ENCODE measurements at places on chromosomes 11 and 22. TPM values are rescaled to one million over a fixed set of nuclear protein-coding genes. Genes with fewer than 3 reads are reported as not detected.

Gene ANO5
- total RNA-seq = 58.4 TPM

DNA sequence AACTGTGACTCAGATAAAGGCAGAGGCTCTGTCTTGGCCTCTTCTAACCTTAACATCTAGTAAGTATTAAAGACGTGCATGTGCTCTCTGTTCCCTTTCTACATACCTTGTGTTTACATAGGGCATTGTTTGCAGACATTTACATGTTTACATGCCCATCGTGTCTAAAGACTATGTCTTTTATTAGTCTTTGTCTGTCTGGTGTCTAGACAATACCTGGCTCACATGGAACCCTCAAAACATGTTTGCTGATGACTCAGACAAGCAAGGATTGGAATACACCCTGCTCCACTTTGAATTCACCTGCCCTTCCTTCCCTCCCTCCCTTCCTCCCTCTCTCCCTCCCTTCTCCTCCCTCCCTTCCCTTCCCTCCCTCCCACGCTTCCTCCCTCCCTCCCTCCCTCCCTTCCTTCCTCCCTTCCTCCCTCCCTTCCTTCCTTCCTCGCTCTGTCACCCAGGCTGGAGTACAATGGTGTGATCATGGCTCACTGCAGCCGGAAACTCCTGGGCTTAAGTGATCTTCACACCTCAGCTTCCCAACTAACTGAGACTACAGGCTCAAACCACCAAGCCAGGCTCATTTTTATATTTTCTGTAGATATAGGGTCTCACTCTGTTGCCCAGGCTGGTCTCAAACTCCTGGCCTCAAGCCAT lies 23.7 kb upstream of the SORL1-AS1 start:
- no peak for DNase-seq

- no peak for DNase-seq
Measured at GRCh38 chr11:94799726-94800125, 31.6 kb downstream of the AMOTL1 start.

Gene IL18
- 0.70 TPM for total RNA-seq

- no peak for DNase-seq
Measured at GRCh38 chr11:111923351-111923788, 4.7 kb downstream of the C11orf52 start.

DNA sequence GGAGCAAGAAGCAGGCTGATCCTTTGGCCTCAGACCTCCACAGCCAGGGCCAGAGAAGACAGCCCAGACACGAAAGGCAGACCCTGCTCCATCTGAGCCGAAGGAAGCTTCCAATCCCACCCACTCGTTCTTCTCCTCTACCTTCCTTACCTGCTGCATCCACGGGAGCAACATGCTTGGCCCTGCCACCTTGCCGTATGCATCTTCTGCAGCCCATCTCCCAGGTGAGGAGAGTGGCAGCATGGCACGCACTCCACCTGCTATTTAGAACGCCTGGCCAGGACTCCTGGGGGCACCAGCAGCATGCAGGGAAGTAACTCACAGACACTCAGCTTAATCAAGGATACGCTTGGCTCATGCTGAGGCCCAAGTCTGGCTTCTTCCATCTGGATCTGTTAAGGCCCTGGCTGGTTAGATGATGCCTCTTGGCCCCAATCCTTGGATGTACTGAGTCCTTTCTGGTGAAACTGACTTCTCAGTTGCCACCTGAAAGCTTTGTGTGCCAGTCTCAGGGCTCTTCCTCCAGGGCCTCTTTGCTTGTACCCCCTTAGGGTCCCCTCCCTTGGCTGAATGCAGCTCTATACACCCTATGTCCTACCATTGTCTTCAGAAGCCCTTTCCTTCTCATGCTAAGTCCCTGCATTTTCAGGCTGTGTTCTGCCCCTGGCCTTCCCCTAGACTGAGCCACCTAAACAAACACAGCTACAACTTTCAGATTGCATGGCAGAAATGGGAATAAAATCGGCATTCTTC lies 604.9 kb downstream of the BUD13 start:
- DNase-seq = no peak

DNA sequence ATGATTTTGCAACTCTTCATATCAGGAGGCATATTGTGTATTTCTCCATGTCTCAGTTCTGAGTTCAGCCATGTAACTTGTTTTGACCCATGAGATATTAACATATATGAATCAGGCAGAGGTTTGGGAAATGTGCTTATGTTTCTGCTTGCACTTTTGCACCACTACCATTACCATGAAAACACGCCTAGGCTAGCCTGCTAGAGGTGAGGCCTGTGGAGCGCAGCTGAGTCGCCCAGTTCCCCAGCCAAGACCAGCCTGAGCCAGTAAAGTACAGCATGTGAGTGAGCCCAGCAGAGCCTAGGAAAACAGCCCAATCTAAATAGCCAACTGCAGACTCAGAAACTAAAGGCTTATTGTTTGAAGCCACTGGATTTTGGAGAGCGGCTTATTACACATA lies 18.4 kb upstream of the MYOD1 start:
- no peak for DNase-seq

DNA sequence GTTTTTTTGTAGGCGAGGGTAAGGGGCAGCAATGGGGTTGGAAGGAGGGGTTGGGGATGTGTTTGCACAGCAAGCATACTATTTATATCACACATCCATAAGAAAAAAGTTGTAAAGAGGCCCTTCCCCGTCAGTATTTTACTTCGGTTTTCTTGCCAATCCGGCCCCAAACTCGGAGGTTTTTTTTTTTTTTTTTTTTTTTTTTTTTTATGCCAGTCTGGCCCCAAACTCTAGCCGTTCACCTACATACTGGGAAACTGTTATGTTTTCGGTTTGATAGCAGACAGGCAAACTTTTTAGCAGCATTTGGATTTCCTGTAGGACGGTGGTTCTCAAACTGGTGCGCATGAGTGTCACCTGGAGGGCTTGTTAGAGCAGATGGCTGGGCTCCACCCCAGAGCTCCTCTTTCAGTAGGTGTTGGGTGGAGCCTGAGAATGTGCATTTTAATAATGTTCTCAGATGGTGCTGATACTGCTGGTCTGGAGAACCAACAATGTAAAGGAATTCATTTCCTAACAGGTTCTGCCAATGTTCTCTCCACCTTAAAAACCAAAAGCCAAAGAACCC lies 76.5 kb upstream of the ZBED5 start:
- DNase-seq = no peak

DNA sequence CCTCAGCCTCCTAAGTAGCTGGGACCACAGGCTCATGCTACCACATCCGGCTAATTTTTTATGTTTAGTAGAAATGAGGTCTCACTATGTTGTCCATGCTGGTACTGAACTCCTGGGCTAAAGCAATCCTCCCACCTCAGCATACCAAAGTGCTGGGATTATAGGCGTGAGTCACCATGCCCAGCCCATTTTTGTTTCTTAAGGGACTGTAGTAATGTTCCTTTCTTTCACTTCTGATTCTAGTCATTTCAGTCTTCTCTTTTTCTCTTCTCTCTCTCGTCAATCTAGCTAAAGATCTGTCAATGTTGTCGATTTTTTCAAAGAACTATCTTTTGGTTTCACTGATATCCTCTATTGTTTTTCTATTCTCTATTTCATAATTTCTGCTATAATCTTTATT lies 111.0 kb upstream of the APOA1 start:
- no peak for DNase-seq

Gene SESN3
- total RNA-seq = 10.6 TPM

- peak; percentile 41 for DNase-seq
Measured at GRCh38 chr22:47122441-47123000, 360.1 kb downstream of the TBC1D22A start.

Gene CTSF
- total RNA-seq = 57.6 TPM

- no peak for DNase-seq
Measured at GRCh38 chr11:92920331-92920730, 49.1 kb upstream of the MTNR1B start.

DNA sequence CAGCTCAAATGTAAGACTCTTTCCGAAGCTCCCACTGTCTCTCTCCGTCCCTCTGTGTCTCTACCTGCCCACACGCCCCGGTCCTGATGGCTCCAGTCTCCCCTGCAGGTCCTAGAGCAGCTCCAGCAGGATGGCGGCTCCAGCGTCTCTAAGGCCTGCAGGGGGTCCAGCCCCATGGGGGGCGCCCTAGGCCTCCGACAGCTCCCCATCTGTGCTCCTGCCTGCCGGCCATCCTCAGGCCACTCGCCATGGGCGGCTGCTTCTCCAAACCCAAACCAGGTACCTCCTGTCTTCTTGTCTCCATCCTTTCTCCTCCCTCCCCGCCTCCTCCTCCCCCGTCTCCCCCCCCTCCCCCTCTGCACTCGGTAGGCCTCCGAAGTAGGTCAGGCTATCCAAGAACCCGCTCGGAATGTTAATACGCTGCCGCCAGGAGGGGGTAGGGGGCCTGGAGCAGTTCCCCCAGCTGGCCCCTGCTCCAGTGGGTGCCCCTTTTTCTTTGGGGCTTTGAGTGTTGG lies 699 bp downstream of the AIFM3 start:
- DNase-seq = no peak

DNA sequence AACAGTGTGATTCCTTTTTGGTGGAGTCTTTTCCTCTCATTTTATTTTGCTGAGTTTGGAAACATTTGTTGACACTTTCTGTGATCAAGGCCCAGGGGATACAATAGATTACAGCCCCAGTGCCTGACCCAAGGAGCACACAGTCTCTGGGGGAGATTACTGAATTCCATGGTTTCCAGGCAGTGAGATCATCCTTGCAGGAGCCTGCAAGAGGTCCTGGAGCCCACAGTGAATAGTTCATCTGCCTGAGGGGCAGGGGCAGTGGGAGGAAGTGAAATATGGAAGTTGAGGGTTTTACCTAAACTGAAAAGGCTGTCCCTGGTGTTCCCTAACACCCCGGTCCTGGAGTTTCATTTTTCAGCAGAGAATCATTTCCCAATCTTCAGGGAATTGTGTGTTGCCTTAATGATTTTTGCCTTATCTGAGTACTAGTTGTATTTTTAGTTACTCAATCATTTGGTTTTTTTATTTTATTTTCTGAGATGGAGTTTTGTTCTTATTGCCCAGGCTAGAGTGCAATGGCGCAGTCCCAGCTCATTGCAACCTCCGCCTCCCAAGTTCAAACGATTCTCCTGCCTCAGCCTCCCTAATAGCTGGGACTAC lies 7.7 kb downstream of the CCS start:
- DNase-seq = no peak

DNA sequence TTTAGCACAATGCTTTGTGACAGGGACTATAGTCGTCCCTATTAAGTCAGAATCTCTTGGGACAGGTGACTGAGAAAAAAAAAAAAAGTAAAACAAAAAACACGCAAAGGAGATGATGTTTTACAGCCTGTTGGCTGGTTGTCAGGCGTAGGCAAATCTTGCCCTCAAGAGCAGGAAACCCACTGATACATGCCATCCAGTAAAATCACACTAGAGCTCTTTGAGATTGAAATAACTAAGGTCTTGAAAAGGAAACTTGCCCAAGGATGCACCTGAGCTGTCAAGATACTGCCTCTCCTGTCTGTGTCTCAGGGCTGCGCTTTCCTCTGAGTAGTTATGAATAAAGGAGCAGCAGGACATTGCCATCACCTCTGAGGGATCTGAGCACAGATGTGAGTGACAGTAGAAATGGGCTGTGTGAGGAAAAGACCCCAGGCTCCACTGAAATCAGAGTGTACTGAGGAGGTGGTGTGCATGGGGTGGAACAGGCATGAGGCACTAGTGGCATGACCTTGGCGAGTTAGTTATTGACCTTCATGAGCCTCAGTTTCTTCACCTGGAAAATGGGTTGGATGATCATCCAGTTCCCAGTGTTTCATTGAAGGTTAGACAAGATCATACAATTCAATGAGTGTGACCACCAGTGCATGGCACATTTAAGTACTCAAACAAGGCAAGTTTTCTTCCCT lies 23.3 kb downstream of the MICAL2 start:
- peak; percentile 19 for DNase-seq

DNA sequence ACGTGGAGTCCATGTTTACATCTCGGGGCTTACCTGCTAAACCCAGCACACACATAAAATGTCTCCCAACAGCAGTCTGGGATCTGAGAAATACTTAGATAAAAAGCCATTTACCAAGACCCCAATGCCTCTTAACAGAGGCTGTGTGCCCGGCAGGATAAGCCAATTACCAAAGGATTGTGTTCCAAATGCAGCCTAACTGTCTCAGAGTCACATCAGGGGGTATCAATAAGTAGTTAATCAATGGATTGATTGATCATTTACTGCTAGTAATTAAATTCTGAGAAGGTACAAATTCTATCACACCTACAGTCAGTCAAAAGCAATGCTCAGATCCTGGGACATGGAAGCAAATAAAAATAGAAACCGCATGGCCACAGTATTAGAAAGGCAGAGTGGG lies 125.6 kb downstream of the DSCAML1 start:
- DNase-seq = no peak

DNA sequence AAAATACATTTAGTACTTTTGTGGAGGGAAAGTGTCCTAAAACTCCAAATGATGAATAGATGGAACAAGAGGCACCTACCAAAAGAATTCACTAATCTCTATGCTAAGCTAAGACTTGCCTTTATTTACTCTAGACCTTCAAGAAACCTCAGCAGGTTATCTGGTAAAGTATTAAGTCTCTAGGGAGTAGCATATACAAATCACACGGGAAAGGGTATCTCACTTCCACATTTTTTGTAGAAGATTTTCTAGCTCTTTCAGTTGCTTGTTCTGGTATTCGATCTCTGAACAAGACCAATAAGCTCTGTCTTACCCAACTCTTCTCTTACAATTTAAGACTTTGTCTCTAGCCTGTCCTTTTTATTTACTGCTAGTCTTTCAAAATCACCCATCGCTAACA lies 18.1 kb upstream of the CADM1 start:
- no peak for DNase-seq

DNA sequence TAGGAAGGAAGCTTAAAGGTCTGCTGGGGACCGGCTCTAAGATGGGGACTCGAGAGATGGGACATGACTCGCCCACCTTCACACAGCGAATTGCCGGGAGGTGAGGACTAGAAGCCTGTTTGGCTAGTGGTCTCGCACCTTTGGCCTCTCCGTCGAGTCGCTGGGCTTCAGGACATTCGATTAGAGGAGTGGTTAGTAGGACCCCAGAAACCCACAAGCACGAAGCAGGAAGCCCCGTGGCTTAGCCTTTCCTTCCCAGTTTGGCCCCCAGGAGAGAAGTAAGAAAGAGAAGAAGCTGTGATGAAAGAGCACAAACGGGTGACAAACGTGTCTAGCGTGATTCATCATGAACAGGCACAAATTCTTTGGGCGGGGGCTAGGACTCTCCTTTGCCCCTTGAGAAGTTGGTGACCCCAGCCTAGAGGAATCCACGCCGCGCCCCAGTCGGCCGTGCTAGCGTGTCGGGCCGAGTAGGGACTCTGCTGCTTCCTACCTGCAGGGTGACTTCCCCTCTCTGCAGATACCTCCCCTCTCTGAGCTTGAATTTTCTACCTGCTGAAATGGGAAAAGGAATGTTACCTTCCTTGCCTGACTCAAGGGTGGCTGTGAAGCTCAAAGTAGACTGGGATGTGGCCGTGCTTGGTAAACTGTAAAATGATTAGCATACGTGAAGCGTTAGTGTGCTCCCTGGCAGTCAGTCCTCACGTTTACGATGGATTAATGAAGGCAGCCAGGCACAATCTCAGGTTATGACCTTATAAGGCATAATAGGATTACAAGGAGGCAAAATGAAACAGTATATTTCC lies 1.1 kb upstream of the ADM start:
- DNase-seq = peak; percentile 80

DNA sequence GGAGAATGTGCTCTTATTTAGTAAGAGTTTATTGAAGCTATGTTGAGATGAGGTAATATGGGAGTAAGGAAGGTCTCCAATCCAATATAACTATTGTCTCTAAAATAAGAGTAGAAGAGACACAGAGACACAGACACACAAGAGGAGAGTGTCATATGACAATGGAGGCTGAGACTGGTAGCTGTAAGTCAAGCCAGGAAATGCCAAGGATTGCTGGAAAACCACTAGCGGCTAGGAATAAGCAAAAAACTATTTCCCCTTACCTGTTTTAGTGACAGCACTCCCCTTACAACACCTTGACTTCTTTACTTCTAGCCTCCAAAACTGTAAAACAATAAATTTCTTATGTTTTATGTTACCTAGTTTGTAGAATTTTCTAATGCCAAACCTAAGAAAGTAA lies 1652.8 kb downstream of the LRRC4C start:
- DNase-seq = no peak
